Activated CD4-positive, CD25-positive, alpha-beta regulatory T cell treated with anti-CD3 and anti-CD28 coated beads, Interleukin-2, amount 50 U/mL, for 24 hours (primary cell): ENCODE measurements at places on chromosomes 7 and 10.
A peak's percentile ranks its signal among the peaks of the same experiment; 100 is the strongest.

DNA sequence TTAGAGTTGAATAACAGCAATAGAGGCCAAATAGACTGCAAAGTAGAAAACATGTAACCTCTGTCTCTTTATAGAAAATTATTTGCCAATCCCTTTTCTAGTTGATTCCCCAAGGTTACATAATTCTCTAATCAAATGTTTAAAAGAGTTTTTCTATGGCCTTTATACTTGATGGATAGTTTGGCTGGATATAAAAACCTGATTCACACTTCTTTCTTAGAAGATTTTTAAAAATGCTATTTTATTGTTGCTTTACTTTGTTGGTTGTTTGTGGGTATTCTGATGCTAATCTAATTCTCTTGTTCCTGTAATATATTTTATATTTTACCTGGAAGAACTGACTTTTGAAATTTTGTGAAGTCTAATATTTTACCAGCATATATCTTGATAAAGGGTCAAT is 331.1 kb upstream of the MTPN start:
- ATAC-seq = no peak

GRCh38 chr10:71383972-71384687 is 12.6 kb upstream of the CDH23 start:
- ATAC-seq = peak; percentile 81

GRCh38 chr10:106513352-106513771 is 651.1 kb downstream of the SORCS1 start:
- no peak for ATAC-seq

- no peak for ATAC-seq
These were observed 44.1 kb upstream of the CDK6 start for GRCh38 chr7:92880212-92881090.

- no peak for ATAC-seq
These were observed 36.6 kb downstream of the RNLS start for GRCh38 chr10:88546497-88546896.

- ATAC-seq = no peak
These were observed 99.2 kb downstream of the ATXN7L1 start for GRCh38 chr7:105776986-105777910.

- ATAC-seq = no peak
These were observed 158.0 kb downstream of the HDAC9 start for GRCh38 chr7:18653381-18654155.

GRCh38 chr10:103676851-103677417 is 178.4 kb downstream of the SH3PXD2A start:
- no peak for ATAC-seq

DNA sequence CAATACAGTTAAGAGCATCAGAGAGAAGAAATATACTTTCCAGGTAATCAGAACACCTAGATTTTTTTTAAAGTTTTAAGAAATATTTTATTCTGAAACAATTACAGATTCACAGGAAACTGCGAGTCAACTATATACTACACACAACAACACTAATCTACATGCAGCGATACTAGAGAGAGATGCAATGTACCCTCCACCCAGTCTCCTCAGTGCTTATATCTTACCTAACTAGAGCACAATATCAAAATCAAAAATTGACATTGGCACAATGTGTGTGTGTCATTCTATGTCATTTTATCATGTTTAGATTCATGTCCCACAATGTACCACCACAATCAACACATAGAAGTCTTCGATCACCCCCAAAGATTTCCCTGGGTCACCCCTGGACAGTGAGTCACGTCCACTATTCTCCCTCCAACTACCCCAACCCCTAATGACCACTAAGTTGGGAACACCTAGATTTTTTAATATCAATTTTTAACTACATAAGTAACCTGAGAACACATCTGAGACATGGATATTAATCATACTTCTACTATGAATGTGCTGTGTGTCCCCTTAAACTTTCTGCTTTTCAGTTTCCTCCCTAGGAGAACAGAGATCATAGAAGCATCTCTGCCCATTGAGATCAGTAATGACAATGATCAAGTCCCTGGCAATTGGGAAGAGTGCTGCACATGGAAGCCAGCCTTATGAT is 86.5 kb downstream of the GSAP start:
- ATAC-seq = no peak

- ATAC-seq = no peak
These were observed 2.5 kb downstream of the GRK5 start for GRCh38 chr10:119209736-119210355.

DNA sequence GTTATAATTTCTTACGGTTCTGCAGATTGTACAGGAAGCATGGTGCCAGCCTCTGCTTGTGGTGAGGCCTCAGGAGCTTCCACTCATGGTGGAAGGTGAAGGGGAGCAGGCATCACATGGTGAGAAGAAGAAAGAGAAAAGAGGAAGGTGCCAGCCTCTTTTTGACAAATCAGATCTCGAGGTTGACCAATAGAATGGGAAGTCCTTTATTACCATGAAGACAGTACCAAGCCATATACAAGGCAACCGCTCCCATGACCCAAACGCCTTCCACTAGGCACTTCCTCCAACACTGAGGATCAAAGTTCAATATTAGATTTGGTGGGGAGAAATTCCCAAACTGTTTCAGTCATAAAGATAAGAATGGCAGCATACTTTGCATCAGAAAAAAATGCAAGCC is 502.8 kb downstream of the GLRX3 start:
- no peak for ATAC-seq

GRCh38 chr7:142711196-142711595 is 38.1 kb upstream of the PRSS1 start:
- ATAC-seq = no peak

GRCh38 chr10:96639899-96640298 is 53.1 kb upstream of the TM9SF3 start:
- no peak for ATAC-seq

- ATAC-seq = peak; percentile 64
These were observed 24.6 kb downstream of the VSIR start for GRCh38 chr10:71748671-71749191.

GRCh38 chr10:63125459-63125858 is 7.7 kb upstream of the NRBF2 start:
- ATAC-seq = no peak

DNA sequence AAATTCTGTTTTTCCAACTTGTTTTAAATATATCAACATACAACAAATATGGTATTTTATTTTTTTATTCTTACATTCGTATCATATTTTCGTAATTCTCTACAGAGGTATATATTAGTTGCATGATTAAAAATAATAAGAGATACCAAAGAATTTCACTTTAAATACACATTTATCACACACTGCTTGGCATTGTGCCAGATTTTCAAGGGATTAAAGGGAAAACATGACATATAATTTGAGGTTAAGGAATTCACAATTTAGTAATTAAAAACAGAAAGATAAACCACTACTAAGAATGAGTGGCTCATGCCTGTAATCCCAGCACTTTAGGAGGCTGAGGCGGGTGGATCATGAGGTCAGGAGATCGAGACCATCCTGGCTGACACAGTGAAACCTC is 484.7 kb upstream of the SORCS1 start:
- no peak for ATAC-seq

DNA sequence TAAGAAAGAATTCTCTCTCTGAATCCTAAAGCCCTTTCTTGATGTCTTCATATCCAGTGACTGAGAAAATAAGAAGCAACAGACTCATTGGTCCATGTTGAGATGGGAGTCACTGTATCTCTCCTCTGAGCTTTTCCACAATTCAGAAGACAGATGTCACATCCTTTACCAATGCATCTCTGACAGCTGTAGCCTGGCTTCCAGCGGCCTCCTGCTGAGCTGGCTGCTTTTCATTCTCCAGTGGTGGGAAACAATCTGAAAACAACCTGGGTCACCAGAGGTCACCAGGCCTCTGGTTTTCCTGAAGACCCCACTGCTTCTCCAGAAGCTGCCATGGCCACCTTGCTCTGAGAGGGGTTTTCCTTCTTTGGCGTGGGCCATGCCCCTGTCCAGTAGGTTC is 18.3 kb upstream of the RPA3 start:
- no peak for ATAC-seq

DNA sequence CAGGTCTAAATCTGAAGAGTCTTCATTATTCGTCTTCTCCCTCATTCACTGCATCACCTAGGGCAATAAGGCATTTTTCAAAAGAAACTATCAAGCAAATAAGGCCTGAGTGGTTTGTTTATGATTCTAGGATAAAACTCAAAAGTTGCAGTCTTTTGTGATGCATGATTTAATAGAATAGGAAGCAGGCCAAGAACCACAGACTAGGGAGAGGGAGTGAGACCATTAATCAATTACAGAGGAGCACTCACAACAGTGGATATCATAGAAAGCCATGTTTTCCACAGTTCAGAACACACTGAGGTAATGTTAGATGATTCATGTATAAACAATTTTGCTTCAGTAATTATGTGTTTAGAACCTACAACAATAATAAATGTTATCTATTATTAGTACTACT is 87.8 kb upstream of the LRRTM3 start:
- ATAC-seq = no peak

GRCh38 chr10:73156054-73156453 is 11.8 kb downstream of the ECD start:
- no peak for ATAC-seq

DNA sequence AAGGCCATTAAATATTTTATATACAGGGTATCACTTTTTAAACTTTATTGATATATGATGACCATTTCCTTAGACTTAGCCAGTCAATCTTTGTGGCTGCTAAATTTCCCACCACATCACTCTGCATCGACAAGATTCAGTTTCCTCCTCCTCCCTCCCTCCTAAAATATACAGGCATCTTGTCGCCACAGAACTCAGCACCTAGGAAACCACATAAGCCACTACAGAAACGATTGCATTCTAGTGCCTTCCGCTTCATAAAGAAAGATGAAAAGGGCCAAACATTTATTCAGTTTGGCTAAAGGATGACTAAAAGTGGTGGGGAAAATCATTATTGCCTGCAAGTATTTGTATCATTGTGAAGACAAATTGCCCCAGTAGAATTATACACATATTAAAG is 30.7 kb downstream of the ERCC6 start:
- ATAC-seq = peak; percentile 43

- ATAC-seq = peak; percentile 85
These were observed 24.9 kb upstream of the SFRP5 start for GRCh38 chr10:97796651-97797050.

DNA sequence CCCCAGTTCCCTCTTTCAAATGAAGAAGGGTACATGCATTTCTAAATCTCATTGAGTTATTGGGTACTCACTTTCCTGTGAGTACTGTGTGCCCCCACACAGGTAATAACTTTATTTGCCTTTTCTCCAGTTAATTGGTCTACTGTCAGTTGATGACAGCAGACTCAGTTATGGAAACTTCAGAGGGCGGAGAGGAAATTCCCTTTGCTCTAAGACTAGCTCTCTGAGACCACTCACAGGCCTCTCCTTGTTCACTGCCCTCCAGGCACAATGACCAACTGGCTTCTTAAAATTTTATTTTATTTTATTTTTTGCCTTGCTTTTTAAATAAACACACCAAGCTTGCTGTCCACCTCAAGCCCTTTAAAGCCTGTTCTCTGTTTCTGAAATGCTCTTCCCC is 235.8 kb upstream of the AOAH start:
- ATAC-seq = no peak

DNA sequence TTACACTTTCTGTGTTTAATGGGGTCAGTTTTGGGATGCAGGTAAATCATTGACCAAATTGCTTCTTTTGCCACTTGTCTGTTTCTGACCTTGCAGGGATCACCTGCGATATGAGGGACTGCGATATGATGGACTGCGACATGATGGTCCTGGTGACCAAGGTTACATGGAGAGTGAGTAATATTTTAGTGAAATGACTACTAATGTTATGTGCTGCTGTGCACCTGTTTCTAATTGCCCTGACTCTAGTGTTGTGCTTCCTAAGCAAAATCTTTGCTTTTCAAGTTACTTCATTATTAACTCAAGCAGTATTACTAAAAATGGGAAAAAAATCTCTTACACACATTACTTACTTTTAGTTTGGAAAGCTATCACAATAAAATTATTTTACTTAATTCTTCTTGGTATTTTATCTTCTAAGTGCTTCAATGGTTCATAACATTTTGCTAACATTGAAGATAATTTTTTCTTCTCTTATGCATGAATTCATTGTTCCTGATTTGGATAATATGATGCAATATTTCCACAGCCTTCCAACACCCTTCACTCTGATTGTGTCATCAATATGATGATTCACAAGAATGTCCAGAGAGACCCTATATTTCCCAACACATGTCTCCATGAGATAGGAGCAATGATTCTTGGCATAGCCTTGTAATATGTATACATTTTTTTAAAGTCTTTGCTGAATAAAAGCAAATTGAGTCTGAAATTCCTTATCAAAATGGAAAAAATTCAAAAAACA is 306.2 kb upstream of the AKR1E2 start:
- no peak for ATAC-seq

- no peak for ATAC-seq
These were observed 38.8 kb upstream of the SHH start for GRCh38 chr7:155850766-155851678.

DNA sequence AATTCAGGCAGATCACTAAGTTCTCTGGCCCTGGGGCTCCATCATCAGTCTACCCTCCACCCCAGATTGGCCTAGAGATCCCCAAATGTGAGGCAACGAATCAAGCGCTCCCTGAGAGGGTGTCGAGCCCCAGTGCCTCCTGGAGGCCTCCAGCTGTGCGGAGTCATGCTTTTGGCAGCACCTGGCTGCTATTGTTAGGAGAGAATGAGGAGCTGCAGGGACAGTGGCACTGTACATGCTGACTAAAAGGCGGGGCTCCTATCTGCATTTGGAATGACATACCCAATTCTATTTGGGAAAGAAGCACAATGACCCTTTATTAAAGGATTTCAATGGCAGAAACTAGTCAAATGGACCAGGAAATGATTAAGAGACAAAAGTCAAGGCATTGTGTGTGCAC is 161.8 kb downstream of the DPY19L1 start:
- ATAC-seq = no peak

GRCh38 chr7:130491841-130492522 is at the start of gene MEST:
Gene MEST (plus strand): TSS chr7:130492085. CDS start chr7:130492314, 229 bp downstream.
- ATAC-seq = no peak

- no peak for ATAC-seq
These were observed 82.2 kb upstream of the GPR22 start for GRCh38 chr7:107387573-107388219.

DNA sequence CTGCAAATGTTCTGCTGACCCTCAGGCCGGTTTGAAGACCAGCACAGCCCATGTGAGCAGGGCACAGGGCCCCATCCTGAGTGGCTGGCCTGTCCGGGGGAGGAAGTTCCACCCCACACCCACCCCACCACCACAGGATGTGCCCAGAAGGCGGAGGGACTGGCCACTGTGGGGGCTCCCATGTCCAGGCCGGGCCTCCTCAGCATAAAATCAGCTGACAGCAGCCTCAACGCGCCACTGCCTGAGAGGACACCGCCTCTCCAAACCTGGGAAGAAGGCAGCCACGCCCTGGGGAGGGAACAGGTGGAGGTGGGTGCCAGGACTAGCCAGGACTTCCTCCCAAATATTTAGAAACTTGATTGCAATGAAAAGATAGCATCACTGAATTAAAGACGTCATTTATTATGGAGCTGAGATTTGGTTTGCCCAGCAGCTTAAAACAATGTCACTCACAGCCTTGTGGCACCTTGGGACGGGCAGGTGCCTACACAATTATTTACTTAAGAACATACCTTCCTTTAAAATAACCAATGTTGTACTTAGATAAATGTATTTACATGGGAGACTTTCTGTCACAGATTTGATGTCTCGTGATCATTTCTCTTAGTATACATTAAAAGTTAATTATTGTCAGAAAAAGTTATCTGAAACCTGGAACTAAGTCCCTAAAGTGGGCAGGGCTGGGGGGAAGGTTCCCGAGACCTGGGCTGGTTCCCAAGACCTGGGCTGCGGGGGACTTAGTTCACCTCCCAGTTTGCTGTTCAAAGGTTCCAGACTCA is 27.3 kb upstream of the FAM20C start:
- ATAC-seq = no peak
